ENCODE measurements at places on chromosomes 12 and 14.

DNA sequence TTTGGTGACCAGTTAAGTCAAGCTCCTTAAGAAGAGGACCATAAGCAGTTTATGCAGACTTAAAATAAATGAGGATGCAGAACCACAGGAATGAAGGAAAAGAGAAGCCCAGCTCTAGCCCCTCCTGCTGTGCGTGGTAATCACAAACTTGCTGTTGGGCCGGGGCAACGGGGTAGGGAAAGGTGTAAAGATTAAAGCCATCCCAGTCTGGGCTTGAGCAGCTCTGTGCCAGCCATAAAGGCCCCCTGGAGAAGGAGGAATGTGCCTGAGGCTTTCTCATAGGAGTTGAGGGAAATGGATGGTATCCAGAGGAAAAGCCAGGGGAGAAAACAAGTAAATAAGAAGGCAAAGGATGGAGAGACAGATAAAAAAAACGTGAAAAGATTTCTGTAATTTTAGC is 25.1 kb downstream of the TEP1 start:
- DNase-seq, result no peak

DNA sequence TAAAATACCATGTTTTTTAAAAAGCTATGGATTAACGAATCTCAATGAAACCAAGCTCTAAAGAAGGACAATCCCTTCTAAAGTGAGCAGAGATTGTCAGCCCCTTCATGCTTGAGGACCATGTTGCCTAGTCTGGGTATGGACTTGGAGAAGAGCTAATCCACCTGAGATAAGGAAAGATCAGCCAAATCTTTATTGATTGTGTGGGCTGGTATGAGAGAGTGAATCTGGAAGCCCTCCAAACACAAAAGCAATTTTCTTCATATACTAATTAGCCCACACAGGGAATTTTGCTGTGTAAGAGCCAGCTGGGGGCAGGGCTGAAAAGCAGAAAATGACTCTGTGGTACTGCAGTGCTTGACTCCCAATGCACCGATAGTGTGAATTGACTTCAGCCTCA is 47.4 kb upstream of the DICER1 start:
- no peak for DNase-seq

- no peak for DNase-seq
Observed at GRCh38 chr14:81245771-81246170, 25.0 kb upstream of the GTF2A1 start.

GRCh38 chr12:52946334-52946733 is 2.6 kb upstream of the KRT18 start:
- no peak for DNase-seq

- DNase-seq, result no peak
Observed at GRCh38 chr14:29168149-29168548, 401.6 kb downstream of the FOXG1 start.

GRCh38 chr12:125069616-125070015 is 4.4 kb downstream of the AACS start:
- no peak for DNase-seq

- DNase-seq, result no peak
Observed at GRCh38 chr12:130807309-130807708, 31.7 kb downstream of the STX2 start.

DNA sequence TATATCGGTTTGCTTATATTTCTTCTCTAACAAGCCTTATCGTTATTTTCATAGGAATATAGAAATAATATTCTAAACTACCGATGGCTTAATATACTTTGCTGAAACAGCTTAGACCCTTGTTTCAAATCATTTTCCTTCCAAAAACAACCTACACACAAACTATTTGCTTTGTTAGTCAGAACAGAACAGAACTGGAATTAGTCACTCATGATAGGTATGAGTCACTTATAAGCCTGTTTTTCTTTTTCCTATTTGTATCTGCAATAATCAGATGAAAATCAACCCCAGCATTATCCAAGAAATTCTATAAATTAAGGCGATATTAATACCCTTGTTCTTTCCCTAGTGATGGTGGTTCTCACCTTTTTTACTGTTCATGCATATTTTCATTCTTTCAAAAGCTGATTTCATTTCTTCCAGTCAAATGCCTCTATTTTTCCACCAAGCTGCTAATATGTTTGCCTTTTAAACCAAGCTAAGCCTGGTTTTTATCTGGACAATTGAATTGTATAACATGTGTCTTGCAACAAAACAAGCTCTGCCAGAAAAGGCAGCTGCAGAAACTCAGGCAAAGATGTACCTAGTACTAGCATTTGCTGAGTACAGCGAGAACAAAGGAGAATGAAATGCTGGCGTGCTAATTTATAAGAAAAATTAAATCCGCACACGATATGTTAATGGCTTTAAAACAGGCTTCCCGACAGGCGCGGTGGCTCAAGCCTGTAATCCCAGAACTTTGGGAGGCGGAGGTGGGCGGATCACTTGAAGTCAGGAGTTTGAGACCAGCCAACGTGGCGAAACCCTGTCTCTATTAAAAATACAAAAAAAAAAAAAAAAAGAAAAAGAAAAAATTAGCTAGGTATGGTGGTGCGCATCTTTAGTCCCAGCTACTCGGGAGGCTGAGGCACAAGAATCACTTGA is 1418.2 kb downstream of the AACS start:
- DNase-seq, result no peak

DNA sequence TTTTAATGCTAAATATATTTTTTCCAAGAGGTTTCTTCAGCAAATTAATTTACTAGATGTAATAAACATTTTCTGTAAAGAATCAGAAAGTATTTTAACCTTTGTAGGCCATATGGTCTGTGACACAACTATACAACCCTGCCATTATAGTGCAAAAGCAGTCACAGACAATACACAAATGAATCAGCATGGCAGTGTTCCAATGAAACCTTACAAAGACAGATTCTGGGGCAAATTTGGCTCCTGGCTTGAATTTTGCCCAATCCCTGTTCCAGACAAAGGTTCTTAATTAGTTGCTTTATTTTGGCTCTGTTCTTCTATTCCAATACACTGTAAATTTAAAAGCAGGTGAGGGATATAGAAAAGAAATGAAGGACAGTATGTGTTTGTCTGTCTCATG is 352.5 kb downstream of the C12orf50 start:
- DNase-seq, result no peak

DNA sequence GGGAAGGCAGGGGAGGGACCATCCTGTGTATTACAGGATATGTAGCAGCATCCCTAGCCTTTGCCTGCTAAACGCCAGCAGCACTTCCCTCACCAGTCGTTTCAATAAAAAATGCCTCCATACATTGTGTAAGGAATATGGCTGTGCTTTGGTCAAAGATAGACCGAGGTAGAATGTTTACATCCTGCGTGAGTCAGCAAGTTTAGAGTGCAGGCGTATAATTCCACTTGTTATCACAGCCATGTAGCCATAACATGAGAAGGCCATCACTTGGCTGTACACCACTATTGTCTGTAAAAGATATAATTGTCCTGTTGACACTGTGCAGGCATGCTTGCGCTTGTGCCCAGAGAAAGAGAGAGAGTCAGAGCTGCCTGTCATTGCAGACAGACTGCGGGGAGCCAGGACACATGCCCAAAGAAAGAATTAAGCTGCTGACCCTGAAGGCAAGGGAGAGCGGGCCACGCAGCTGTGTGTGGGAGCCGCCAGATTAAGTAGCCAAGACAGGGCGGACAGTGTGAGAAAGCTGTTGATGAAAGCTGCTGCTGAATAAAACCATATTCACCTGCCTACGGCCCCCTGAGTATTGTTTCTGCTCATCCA is 68.4 kb downstream of the CRACR2A start:
- no peak for DNase-seq

DNA sequence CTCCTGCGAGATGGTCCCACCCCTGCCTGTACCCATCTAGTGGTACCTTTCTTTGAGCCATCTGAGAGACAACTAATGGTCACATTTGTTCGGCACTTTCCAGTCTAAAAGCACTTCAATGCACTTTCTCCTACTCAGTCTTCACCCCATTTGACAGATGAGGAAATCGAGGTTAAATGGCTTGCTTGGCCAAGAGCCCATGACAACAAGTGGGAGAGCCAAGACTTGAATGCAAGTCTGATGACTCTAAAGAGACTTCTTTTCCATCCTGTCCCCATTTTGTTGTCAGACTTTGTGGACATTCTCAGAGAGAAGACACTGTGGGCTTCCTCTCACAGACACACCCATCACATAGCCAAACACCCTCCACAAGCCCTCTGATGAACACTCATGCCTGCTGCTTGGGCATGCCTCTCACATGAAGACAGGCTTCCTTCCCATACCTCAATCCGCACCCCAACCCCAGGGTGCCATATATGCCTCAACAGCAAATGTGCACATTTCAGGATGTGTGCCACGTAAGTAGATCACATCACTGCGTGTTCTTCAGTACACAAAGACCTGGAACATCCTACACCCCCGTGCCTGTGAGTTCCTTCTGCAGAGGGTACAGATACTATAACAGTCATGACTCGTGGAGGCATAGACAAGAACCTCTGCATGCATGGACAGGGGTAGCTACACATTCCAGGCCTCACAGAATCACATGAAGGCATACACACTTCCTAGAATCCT is 805 bp downstream of the MYH7 start:
- no peak for DNase-seq

- DNase-seq, result peak; percentile 11
Observed at GRCh38 chr14:21825149-21825743, 151.6 kb upstream of the OR4E1 start.

- no peak for DNase-seq
Observed at GRCh38 chr14:65173973-65174693, 71.8 kb upstream of the MAX start.

DNA sequence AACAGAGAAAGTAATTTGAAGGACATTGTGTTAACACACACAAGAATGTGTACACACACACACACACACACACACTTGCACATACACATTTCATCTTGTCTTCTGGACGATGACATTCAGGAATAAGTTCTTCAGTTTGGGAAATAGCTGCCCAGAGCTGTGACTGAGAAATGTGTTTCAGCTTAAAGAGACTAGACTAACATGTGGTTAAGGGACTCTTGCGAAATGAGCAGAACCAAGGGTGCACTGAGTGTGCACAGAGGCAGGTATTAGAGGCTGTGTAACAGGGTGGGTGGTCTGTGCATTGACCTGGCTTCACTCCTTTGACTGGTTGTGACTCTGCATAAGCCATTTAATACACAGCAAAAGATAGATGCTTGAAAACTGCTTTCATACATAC is 29.4 kb upstream of the KCNA5 start:
- no peak for DNase-seq

DNA sequence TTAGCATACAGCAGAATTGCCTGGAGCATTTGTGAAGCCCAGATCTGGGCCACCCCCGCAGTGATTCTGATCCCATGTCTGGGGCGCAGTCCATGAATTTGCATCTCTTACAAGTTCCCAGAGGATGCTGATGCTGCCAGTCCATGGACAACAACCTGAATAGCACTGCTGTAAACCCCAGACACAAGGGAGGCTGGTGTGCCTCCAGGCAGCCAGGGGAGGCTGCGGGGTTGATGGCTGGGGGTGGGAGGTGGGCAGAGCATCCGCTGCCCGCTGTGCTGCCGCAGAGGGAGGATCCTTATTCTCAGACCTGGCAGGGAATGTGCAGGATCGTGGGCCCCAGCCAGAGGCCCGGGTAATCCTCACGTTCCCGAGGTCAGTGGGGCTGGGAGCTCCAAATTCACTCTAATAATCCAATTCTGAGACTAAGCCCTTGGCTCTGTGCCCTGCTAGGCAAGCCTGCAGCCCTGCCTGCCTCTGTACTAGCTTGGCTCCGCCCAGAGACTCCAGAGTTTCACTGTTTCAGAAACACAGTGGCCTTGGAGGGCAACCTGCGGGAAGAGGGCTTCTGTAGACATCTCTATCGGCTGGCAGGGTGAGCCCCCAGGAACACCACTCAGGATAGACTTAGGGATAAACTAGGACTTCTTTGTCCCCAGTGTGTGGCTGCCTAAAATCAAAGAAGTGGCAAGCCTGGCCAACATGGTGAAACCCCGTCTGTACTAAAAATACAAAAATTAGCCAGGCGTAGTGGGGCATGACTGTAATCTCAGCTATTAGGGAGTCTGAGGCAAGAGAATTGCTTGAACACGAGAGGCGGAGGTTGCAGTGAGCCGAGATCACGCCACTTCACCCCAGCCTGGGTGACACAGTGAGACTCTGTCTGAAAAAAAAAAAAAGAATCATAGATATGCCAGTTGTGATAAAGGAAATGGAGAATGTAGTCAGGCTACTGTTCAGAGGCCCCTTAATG is 17.8 kb upstream of the MLEC start:
- no peak for DNase-seq

GRCh38 chr12:1846421-1847405 is 26.3 kb downstream of the LRTM2 start:
- no peak for DNase-seq

- DNase-seq, result no peak
Observed at GRCh38 chr12:12684375-12685106, 11.4 kb downstream of the GPR19 start.

DNA sequence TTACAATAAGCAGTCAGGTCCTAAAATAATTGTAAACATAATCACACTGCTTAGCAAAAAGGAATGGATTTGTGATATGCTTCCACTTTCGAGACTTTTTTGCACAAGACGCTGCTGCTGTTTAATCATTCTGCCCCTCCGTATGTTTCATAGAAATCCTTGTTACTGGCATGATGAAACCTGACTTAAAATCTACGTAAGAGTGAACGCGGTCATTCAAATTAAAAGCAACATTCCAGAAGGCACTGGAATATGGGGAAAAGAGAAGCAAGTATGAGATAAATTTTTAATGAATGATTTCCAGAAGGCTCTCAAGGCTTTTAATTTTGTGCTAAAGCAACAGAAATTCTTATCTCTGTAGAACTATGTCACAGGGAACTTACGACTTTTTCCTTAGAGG is 1.1 kb downstream of the CNIH1 start:
- DNase-seq, result no peak

DNA sequence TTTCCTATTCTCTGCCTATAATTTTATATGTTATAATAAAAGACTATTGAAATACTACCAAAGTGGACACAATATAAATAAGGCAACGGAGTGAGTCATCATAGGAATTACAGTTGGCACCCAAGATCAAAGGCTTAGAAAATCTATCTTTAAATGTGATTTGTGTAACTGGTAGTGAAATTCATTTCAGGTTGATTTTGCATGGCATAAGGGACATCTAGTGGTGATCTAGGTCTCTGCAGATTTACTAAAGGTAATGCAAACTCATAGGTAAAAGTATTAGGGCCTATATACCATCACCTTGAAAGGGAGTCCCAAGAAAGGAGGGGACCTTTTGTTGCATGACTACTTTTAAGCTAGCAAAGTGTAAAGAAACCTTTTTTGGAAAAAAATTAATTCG is 527.2 kb downstream of the NRXN3 start:
- no peak for DNase-seq

DNA sequence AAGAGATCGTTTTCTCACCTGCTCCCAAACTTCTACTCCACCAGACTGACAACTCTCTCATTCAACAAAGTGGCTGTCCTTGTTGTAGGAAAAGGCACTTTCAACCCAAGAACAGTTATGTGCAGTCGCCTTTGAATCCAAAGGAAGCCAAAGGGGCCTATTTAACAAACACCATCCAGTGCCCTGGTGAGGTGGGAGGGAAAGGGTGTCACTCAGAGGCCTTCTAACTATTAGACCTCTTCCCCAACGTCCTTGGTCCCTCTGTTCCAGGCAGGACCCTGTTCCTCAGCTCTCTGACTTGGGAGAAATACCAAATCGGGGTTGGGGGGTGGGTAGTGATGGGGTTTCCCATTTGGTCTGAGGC is 3.2 kb downstream of the SIX4 start:
- no peak for DNase-seq

Measured in stimulated activated CD4-positive, alpha-beta T cell treated with anti-CD3 and anti-CD28 coated beads, Interleukin-1b, Interleukin-23, amount 100 ng/mL, for 4 hours (primary cell).